ENCODE measurements at places on chromosomes 2 and 18.

- no peak for DNase-seq
Measured at GRCh38 chr2:164802095-164802707, 39.4 kb downstream of the COBLL1 start.

DNA sequence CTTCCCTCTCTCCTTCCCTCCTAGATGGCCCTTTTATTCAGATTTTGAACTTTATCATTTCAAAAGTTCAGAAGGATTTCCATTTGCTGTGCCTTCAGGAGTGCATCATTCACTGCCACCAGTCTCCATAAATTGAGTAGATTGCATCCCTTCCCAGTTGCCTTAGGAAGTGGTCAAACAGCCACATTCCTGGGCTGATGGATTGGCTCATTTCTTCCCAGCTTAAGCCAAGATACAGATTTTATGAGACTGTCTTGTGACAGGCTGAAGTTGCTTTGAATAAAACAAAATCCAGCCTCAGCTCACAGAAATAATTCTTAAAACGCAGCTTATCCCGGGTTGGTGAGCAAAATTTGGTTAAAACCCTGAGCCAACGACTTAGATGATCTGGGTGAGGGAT, 9.8 kb downstream of the NRP2 start:
- DNase-seq = no peak

DNA sequence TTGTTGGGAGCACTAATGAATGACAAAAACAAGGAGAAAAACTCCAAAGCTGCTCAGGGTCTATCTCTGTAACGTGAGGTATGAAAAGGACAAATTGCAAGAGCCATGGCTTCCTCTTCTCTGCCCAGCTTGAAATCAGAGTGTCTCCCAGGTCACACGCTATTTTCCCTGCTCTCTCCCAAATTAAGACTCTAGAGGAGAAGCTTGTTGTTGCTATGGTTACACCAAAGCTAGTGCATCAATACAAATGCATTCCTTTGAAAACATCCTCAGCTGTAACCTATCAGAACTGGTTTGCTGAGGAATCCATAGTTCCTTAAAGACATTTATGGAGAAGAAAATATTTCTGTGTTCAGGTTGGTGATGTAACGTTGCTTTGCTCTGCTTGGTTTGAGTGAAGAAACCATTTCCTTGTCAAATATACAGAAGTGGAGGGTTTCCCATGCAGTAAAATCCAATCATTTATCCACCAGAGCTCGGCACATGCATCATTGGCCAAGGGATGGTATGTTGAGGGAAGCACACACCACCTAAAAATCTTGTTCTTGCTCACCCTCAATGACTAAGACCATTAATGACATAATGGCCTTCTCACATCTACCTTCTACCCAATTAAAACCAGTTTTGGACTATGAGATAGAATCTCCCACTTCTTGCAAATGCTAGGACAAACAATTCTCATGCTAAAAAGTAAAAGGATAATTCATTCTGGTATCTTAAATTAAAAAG, 2135.6 kb upstream of the CELF4 start:
- DNase-seq = no peak

DNA sequence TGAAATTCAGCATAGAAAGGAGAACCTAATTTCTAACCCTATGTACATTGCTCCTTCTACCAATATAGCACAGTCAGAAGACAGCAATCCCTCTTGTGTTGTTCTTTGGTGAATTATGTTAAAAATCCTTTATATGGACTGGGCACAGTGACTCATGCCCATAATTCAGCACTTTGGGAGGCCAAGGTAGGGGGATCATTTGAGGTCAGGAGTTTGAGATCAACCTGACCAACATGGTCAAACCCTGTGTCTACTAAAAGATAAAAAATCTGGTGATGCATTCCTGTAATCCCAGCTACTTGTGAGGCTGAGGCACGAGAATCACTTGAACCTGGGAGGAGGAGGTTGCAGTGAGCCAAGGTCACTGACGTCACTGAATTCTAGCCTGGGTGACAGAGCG, 195.6 kb downstream of the TMX3 start:
- no peak for DNase-seq

DNA sequence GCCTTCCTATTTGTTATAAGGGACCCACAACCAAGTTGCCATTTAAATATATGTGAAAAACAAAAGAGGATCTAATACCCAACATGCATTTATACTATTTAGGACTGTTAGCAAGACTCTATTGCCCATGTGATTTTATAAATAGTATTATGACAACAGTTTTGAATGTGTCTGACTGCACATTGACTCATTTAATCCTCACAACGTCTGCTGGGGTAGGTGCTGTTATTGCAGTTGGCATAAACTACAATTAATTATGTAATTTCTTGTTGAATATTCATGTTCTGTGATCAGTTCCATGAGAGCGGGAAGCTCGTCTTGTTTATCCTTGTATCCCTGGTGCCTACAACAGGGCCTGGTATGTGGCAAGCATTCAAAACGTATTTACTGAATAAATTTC, 53.7 kb downstream of the SH2D6 start:
- no peak for DNase-seq

DNA sequence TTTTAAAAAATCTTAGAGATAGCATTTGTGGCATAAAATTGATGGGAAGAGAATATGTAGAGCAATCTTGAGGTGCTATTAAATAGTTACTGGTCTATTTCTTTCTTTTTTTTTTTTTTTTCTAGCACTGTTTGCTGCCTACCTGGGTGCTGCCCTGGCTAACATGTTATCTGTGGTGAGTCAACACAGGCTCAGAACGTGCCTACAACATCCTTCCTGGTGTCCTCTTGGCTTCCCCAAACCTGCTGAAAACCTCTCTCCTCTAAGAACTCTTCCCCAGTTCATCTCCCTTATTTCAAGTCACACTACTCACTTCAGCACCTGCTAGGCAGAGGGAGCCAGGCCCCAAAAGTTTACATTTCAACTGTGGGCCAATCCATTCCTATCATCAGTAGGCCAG, 45.1 kb upstream of the SLC14A1 start:
- no peak for DNase-seq

DNA sequence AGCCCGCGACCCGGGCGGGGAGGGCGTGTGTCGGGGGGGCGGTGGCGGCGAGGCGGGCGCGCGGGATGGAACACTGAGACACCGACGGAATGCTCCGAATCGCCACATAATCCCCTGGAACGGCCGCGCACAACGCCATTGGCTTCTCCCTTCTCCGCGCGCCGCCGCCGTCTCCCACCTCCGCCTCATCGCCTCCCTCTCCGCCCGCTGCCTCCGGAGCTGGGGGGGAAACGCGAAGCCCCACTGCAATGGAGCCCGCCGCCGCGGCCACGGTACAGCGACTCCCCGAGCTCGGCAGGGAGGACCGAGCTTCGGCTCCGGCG, at the start of gene PHLPP1:
TSS of gene PHLPP1 (plus strand) at position 106 of the 323 bp plus-strand sequence. CDS start at position 249, 143 bp downstream.
- no peak for DNase-seq

GRCh38 chr2:8679827-8680731, 1.8 kb upstream of the ID2 start:
- peak; percentile 36 for DNase-seq

GRCh38 chr2:40451918-40452605, at the start of gene SLC8A1:
Gene SLC8A1 (minus strand): TSS chr2:40452090.
- DNase-seq = peak; percentile 22

DNA sequence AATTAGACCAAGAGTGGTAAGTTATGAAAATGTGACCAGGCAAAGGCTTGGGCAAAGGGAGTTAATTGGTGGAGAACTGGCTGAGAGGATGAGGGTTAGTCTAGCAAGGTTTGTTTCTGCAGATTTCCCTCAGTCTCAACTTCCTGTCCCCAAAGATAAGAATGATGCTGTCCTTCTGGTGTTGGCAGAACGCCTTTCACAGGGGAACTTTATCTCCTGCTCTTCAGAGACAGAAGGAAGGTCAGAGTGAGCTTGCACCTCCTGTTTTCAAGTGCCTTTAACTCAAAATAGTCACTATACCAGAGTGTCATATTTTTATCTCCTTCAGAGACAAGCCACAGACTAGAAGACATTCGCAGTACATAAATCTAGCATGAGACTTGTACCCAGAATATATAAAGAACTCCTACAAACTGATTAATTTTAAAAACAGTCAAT, 95.7 kb downstream of the TEX51 start:
- DNase-seq = no peak

DNA sequence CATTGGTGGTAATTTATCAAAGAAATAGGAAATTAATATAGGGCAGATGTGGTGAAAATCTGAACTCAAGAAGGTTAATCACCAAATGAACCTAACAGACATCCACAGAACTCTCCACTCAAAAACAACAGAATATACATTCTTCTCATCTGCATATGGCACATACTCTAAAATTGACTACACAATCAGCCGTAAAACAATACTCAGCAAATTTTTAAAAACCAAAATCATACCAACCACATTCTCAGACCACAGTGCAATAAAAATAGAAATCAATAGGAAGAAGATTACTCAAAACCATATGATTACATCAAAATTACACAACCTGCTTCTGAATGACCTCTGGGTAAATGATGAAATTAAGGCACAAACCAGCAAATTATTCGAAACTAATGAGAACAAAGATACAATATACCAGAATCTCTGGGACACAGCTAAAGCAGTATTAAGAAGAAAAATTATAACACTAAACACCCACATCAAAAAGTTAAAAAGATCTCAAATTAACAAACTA, 31.0 kb downstream of the RBM43 start:
- DNase-seq = no peak

DNA sequence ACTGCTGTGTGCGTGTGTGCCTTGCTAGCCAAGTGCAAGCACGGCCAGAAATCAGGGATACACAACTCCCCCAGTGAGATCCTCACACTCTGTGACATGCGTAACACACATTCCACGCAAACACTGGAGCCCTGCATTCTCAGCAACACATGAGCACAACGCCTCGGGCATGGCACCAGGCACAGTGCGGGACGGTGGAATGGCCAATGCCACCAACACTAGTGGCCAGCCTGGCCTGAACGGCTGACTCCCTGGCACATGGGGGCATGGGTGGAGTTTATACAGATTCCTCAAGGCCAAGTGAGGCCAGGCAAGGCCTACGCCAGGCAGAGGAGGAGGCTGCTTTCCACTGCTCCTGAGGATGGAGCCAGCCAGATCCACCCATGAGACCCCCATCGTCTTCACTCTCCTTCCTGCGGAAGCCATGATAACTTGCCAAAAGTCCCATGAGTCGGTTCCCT, 56.2 kb downstream of the ANKMY1 start:
- DNase-seq = no peak

GRCh38 chr2:227010433-227010832, 153.6 kb downstream of the COL4A4 start:
- no peak for DNase-seq

All from NCI-H1092 (cell line).